ENCODE measurements at places on chromosomes 13 and 19. TPM values are rescaled to one million over a fixed set of nuclear protein-coding genes. Genes with fewer than 3 reads are reported as not detected.
A peak's percentile ranks its signal among the peaks of the same experiment; 100 is the strongest.

Gene CPAMD8
- polyA plus RNA-seq = 28.7 TPM

Gene CERS1
- polyA plus RNA-seq = 5.6 TPM

Gene CYP4F2
- 0.41 TPM for polyA plus RNA-seq

Gene RDH8
- not detected for polyA plus RNA-seq

Gene CAMSAP3
- polyA plus RNA-seq = 15.4 TPM

DNA sequence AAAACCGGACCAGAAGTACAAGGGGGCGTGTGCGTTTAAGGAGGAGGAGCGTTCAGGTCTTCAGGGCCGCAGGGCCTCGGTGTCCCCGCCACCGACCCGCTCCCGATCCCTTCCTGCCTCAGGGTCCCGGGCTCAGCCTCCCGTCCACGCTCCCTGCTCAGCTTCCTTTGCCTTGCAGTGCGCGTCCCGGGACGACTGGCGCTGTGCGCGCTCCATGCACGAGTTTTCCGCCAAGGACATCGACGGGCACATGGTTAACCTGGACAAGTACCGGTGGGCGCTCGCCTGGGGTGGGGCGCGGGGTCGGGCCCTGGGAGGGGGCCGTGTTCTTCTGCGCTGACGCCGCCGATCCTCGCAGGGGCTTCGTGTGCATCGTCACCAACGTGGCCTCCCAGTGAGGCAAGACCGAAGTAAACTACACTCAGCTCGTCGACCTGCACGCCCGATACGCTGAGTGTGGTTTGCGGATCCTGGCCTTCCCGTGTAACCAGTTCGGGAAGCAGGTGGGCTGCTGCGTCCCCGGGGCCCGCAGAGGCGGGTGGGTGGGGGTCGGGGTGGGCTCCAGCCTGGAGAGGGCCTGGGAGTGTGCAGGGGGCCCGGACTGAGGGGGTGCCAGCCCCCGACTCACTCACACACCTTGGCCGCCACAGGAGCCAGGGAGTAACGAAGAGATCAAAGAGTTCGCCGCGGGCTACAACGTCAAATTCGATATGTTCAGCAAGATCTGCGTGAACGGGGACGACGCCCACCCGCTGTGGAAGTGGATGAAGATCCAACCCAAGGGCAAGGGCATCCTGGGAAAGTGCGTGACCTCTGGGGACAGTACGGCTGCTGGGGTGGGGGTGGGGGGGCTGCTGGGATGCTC is 1.4 kb downstream of the GPX4 start:
- DNase-seq = no peak

DNA sequence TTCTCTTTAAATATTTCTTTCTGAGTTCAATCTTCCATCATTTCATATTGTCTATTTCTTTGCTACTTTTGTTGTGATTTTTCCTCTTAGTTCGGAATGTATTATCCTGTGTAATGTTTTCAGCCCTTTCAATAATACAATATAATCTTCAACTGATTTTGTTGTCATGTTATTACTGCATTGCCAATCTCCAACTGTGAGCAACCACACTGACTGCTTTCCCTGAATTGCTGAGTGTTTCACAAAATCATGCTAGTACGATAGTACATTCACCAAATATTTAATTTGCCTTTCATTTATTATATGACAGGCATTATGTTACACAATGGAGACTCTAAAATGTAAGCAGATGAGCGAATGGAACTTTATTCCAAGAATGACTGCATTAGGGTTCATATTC is 744.3 kb upstream of the ATXN8OS start:
- no peak for DNase-seq

DNA sequence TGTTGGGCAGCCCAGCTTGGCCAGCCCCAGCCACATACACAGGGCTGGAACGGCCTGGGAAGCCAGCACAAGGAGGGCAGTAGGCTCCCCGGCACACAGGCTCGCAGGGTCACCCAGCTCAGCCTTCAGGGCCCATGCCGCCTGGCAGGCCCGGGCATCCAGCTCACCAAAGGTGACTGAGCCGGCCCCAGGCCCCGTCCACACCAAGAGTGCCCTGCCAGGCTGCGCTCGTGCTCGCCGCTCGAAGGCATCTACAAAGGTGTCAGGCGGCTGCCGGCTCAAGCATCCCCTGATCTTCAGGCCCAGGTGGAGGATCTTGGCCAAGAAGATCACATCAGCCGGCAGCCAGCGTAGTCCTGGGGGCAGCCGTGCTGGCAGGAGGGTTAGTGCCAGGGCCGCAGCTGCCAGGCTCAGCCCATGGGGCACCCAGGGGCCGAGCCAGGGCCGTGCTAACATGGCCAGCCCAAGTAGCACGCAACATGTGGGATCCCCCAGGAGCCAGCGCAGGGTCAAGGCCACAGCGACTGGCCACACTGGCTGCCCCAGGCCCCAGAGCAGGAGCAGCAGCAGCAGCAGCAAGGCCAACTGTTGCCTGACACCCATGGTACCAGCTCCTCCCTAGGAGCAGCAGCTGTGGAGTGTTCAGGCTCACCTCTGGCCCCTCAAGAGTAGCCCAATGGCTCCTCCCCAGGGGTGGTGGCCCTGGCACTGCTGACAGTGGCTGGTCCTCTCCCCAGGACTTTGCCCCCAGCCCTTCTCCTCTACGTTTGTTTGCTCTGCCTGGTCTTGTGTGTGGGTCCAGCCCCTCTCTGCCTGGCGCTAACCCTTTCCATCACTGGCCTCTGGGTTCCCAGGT is at the start of gene SLC27A5:
Gene SLC27A5 (minus strand): TSS at position 640 of the 856 bp plus-strand sequence. CDS start 37 bp downstream, at position 603.
- DNase-seq = no peak

DNA sequence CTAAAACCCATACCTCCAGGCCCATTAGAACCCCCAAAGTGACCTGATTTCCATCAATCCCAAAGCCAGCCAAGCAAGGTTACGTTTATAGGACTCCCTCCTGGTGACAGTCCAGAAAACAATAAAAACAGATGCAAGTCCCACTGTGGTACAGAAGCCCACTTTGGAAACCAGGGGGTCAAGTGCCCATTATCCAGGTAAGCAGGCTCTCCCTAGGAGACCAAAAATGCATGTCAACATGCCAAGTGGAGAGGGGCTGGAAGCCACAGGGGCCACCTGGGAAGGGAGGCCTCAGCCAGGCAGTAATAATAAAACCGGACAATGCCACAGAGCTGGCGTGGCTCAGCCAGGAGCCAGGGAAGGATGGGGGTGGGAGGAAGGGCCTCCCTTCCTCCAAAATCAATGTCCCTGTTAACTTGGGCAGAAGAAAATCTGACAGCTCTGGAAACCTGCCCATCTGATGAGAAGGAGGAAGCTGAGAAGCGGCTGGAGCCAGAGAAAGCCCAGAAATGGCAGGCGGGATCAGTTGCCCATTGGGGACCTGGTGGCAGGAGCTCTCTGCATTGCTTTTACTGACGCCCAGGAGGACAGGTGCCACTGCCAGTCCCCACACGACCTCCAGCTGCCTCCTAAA is 160.4 kb downstream of the ZIC5 start:
- no peak for DNase-seq

DNA sequence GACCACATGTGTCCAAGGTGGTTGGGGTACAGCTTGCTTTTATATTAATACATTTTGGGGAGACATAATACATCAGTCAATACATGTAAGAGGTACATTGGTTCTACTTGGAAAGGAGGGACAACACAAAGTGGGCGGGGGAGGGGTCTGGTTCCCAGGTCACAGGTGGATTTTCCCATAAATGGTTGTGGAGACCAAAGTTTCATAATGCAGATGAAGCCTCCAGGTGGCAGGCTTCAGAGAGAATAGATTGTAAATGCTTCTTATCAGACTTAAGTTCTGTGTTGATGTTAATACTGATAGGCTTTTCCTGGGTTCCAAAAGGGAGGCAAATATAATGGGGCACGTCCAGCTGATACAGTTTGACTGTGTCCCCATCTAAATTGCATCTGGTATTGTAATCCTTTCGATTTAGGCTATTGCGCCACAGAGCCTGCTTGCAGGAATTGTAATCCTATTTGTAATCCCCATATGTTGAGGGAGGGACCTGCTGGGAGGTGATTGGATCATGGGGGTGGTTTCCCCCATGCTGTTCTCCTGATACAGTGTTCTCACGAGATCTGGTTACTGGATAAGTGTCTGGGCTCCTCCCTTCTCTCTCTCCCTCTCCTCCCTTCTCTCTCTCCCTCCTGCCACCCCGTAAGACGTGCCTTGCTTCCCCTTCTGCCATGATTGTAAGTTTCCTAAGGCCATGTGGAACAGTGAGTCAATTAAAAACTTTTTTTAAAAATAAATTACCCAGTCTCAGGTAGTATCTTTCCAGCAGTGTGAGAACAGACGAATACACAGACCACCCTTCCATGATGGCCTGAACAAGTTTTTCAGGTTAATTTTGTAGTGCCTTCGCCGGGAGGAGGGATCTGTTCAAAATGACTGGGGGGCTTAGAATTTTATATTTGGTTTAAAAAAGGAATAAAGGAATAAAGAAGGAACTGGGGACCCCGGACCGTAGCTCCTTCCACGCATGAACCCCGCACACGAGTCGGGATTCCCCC is 44.9 kb downstream of the ZNF823 start:
- no peak for DNase-seq

DNA sequence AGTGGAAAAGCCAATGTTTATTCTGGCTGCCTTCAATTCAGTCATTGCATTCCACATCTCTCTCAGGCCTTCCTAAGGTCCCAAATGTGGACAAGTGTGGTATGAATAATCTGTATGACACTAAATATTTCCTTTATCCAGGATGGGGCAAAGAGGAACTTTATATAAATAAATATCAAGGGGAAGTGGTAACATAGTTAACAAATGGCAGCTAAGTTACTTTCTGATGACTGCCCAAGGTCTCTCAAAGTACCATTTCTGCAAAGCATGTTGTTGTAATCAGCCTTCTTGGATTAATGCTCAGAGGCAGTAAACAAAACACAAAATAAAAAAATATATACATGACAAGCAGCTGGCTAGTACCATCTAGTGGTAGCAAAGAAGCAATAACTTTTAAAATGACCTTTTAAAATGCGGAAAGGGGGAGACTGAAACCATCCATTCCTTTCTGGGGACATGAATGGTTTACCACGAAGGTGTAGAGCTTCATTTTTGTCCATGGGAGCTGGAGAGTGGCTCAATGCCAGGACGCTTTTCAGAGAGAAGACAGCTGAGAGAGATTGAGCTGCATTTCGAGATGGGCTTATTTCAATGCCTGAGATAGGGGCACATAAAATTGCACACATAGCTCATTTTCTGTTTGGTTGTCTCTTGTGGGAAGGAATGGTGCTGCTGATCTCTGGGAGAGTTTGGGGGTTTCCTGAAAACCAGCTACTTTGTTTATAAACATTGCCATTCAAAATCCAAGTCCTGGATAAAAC is 259.2 kb downstream of the RFC3 start:
- DNase-seq = peak; percentile 9

- no peak for DNase-seq
Observed at GRCh38 chr19:39759457-39760184, 19.0 kb upstream of the LEUTX start.

GRCh38 chr13:100394005-100394695 is 194.4 kb downstream of the GGACT start:
- peak; percentile 6 for DNase-seq

GRCh38 chr19:42184401-42184861 is 33.0 kb downstream of the DEDD2 start:
- peak; percentile 15 for DNase-seq

- no peak for DNase-seq
Observed at GRCh38 chr13:45142440-45143345, 22.4 kb downstream of the GTF2F2 start.

GRCh38 chr19:4386041-4386782 is 14.1 kb downstream of the SH3GL1 start:
- no peak for DNase-seq

DNA sequence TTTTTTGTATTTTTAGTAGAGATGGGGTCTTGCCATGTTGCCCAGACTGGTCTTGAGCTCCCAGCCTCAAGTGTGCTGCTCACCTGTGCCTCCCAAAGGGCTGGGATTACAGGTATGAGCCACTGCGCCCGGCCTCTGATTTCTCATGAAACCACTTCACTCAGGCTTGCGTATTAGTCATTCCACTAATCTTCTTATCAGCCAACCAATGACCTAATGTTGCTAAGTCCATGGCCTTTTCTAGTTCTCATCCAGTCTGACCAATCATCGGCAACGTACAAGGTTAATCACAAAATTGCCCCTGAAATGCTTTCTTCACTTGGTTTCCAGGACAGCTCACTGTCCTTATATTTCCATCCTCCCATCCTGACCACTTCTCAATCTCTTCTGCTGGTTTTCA is 605.3 kb upstream of the SLC10A2 start:
- no peak for DNase-seq

DNA sequence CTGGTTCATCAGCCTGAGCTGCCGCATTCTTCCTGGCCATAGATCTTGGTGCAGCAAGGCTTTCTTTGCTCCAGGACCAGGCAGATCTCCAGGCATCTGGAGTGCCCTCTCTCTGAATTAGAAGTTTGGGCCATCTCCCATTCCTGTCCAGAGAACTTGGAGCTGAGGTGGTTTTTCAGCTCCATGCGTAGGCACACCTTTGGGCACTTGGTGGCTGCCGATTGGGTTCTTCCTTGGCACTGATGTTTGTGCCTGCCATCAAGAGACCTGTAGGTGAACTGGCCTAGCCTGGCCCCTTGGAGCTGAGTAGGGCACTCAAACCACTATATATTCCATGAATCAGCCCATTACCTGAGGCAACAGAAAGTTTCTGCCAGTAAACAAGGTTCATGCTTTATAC is 206.0 kb upstream of the PCDH17 start:
- DNase-seq = no peak
